ENCODE measurements at places on chromosomes 12 and 14. TPM values are rescaled to one million over a fixed set of nuclear protein-coding genes. Genes with fewer than 3 reads are reported as not detected.
A peak's percentile ranks its signal among the peaks of the same experiment; 100 is the strongest.

The FSCB gene
- total RNA-seq = not detected

The OTOGL gene
- total RNA-seq = 0.28 TPM

The TAS2R50 gene
- 4.4 TPM for total RNA-seq

The CLEC2A gene
- total RNA-seq = not detected

The PRIMA1 gene
- total RNA-seq = not detected

DNA sequence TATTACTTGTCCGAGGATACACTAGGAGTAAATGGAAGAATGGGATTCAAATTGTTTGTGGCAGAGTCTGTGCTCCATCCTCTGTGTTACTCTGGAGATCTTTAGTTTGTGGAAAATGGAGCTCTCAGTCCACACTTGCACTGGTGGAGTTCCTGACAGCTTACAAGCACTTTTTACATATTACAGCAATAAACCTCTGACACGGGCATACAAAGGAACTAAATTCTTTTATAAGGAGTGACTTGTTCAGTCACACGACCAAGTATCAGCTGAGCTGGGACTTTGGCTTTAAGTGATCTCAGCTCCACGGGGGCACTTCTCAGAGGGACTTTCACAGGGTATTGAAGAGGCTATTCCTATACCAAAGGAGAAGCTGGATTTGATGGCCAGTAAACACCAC, 417.5 kb downstream of the LRIG3 start:
- peaks cover 11% of the 10 kb centered on the region for H3K4me1 ChIP-seq
- no peaks in the 10 kb centered on the region for H3K27me3 ChIP-seq
- peak; percentile 11 for DNase-seq
- no peak overlapping the region for H3K27ac ChIP-seq

GRCh38 chr14:65421201-65421981, 8.9 kb downstream of the FUT8 start:
- no peaks in the 10 kb centered on the region for H3K27me3 ChIP-seq
- DNase-seq = peak; percentile 78
- H3K36me3 ChIP-seq = no peaks in the 10 kb centered on the region
- peaks cover 5% of the 10 kb centered on the region for H3K4me1 ChIP-seq
- no peak overlapping the region for H3K27ac ChIP-seq

DNA sequence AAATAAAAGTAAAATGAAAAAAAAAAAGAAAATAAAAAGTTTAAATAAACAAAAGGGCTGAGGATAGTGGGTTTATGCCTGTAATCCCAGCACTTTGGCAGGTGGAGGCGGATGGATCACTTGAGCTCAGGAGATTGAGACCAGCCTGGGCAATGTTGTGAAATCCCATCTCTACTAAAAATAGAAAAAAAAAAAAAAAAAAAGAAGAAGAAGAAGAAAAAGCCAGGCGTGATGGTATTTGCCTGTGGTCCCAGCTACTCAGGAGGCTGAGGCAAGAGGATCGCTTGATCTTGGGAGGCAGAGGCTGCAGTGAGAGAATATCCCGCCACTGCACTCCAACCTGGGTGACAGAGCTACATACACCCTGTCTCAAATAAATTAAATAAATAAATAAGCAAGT, 3.9 kb downstream of the TAOK3 start:
- H3K36me3 ChIP-seq = no peaks in the 10 kb centered on the region
- H3K4me1 ChIP-seq = peaks cover 3% of the 10 kb centered on the region
- no peak overlapping the region for H3K27ac ChIP-seq
- H3K4me3 ChIP-seq = no peak overlapping the region
- no peaks in the 10 kb centered on the region for H3K27me3 ChIP-seq

DNA sequence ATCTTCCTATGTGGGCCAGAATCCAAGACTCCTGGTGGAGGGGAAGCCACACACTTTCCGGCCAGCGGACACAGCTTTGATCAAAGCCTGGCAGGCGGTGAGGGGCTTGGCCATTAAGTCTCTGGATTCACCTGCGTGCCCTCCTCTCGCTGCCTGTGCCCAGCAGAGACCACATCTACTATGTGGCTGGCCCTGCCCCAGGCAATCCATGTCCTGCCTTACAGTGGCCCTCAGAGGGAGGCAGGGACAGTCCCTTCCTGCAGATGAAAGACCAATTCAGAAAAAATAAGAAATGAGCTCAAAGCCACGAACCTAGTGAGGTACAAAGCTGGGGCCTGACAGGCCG, 82.7 kb upstream of the GPR68 start:
- no peaks in the 10 kb centered on the region for H3K36me3 ChIP-seq
- no peak overlapping the region for H3K27ac ChIP-seq
- peaks cover 22% of the 10 kb centered on the region for H3K27me3 ChIP-seq
- no peaks in the 10 kb centered on the region for H3K4me1 ChIP-seq

- no peak for DNase-seq
- H3K27ac ChIP-seq = no peak overlapping the region
- no peaks in the 10 kb centered on the region for H3K36me3 ChIP-seq
- H3K4me3 ChIP-seq = no peak overlapping the region
These were observed 181.1 kb upstream of the HMGA2 start for GRCh38 chr12:65643171-65643570.

GRCh38 chr12:112194601-112195247, 69.4 kb downstream of the TRAFD1 start:
- no peaks in the 10 kb centered on the region for H3K27me3 ChIP-seq
- peaks cover 47% of the 10 kb centered on the region for H3K36me3 ChIP-seq
- no peak for DNase-seq
- no peak overlapping the region for H3K27ac ChIP-seq
- peaks cover 11% of the 10 kb centered on the region for H3K4me1 ChIP-seq

DNA sequence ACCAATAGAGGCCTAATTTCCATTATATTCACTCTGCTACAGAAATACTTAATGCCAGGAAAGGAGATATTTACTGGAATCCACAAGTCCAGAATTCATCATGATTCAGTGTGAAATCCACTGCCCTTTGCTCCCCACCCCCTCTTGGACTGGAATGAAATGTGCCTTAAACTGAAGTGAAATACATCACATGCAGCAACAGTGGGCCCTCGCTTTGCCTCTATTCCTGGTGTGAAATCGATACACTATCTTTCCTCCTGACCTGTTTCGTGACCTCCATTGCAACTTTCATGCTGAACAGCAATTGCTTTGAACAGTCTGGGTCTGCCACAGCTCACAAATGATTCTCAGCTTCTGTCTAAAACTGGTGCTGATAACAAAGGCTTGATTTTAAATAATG, 100.6 kb downstream of the NPAS3 start:
- no peak for DNase-seq
- H3K4me3 ChIP-seq = no peak overlapping the region
- H3K27me3 ChIP-seq = no peaks in the 10 kb centered on the region
- H3K27ac ChIP-seq = no peak overlapping the region
- H3K4me1 ChIP-seq = no peaks in the 10 kb centered on the region

All from IMR-90 (cell line).